Endothelial cell (in vitro differentiated cells): ENCODE measurements at places on chromosomes 1 and 21.
A peak's percentile ranks its signal among the peaks of the same experiment; 100 is the strongest.

DNA sequence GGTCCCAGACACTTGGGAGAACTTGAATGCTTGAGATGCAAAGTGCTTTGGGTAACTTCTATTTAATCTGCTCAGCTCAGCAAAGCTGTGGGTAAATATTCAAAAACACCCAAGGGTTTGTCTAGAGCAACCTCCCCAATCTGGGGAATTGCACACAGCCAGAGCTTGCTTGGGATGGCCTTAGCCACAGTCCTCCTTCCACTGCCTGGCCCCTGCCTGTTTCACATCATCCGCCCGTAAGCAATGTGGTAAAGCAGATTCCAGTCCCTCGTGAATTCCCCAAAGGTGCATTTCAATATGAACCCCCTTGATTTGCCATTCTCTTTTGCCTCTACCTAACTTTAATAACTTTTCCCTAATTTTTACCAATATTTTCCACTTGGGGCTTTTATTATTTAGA lies 418.1 kb downstream of the DISC1 start:
- DNase-seq: no peak

DNA sequence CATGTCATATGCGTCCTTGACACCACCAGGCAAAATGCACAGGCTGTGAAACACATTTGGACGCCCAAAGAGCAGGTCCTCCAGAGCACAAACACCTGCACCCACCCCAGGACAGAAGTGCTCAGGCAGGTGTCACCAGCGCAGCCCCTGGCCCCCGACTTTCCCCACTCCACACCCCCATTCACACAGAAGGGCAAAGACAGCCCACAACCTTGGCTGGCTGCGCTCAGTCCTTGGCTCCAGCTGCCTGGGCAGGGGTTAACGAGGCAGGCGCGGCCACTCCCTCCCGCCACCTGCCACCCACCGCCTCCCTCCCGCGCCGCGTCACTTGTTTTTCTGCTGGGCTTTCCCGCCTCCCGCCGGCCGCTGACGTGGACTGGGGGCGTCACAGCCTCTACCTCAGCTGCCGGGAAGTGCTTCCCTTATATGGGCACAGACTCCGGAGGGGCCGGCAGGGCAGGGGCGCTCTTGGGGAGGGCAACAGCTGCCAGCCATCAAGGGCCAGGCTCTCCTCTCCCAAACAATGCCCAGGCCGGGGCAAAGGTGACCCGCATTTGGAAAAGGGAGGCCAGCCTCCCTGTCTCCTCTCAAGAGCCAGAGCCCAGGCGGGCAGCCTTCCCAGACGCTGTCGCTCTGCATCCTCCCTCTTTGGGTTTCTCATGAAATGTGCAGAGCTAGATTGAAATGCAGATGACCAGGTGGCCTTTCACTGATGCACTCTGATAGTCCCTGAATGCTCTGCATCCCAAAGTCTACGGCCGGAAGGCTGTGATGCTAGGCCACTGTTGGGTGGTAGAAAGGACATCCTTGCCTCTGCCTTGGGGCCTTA lies 14.8 kb upstream of the BTG2 start:
- DNase-seq: peak; percentile 63

GRCh38 chr1:145994391-145995120 lies 1.8 kb downstream of the TXNIP start:
- DNase-seq: no peak

DNA sequence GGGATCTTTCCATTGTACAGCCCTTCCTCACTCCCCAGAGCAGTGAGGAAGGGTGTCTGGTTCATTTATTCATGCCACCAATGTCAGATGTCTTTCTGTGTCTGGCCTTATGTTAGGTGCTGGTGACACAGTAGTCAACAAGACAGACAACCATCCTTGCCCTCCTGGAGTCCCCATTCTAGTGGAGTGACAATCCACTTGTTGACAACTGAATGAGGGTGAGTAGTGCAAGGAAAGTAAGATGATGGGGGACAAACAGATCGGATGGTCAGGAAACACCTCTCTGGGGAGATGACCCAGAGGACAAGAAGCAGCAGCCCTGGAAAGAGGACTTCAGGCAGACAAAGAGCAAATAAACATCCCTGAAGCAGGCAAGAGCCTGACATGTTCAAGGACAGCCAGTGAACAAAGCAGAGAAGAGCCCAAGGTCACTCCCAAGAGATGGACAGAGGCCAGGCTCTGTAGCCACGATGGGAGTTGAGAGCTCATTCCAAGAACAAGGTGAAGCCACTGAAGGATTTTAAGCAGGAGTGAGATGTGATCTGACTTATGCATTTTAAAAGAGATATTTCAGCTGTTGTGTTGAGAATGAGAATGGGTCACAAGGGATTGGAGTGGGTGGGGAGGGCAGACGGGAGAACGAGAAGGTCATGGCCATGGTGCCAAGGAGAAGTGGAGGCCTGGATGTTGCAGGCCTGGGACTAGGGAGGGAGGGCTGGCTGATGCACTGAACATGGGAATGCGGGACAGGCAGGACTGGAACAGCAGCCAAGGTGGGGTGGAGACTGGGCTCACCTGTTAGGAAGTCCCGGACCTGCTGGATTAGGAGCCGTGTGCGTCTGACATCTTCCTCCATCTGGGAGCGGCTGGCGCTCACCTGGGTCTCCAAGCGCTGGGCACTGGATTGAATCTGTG lies 30.2 kb downstream of the LAMB3 start:
- no peak for DNase-seq

- DNase-seq: no peak
Measured at GRCh38 chr21:46212721-46213484, 15.7 kb downstream of the LSS start.

DNA sequence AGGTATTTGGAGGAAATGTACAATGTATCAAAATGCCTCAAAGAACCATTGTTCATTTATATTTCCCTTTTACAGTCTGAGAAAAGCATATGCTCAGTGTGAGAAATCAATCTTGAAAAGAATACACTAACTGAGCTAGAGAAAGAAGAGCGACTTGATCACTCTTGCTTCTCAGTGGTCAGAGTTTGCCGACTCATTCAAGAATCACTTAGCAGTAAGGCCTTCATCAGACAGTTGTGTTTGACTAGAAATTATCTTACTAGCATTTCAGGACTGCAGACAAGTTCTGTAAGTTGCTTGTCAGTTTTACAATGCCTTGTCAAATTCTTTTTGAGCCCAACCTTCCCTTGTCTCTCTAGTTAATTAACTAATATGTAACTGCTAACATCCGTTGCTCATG lies 12.9 kb downstream of the RGS18 start:
- DNase-seq: no peak

DNA sequence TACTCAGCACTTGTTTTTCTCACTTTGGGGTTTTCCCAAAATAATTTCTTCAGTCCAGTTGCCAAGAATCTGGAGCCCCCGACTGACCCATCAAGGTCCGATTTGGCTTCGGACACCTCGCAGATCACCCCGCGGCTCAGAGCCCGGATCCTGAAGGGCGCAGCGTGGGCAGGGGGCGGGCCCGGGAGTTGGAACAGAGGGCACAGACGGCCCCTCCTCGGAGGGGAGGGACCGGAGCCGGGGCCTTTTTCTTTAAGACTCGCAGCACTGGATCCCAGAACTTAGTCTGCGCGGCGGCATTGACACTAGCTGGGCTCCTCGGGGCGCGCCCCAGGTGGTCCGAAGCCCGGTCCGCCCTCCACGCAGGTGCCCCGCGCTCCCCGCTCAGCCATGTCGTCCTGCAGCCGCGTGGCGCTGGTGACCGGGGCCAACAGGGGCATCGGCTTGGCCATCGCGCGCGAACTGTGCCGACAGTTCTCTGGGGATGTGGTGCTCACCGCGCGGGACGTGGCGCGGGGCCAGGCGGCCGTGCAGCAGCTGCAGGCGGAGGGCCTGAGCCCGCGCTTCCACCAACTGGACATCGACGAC lies at the start of gene CBR3:
CBR3 (plus strand) TSS at position 277 of the 588 bp plus-strand sequence; CDS start at position 391, 114 bp downstream.
- DNase-seq: no peak

DNA sequence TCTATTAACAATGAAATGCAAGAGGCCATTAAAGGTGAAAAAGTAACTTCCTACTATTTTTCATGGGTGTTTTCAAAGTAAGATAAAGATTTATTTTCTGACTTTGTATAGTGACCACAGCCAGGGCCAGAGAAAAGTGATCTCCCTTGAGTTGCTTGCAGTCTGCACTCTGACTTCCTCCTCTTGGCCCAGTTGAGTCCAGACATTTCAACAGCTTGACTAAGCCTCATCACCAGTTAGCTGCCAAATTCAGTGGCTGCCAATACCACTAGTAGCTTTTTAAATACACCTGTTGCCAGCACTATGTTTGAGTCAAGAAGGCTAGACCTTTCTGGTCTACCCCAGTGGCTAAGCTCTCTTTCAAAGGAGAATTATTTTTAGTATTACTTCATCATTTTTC lies 3.7 kb upstream of the NEK7 start:
- DNase-seq: no peak

DNA sequence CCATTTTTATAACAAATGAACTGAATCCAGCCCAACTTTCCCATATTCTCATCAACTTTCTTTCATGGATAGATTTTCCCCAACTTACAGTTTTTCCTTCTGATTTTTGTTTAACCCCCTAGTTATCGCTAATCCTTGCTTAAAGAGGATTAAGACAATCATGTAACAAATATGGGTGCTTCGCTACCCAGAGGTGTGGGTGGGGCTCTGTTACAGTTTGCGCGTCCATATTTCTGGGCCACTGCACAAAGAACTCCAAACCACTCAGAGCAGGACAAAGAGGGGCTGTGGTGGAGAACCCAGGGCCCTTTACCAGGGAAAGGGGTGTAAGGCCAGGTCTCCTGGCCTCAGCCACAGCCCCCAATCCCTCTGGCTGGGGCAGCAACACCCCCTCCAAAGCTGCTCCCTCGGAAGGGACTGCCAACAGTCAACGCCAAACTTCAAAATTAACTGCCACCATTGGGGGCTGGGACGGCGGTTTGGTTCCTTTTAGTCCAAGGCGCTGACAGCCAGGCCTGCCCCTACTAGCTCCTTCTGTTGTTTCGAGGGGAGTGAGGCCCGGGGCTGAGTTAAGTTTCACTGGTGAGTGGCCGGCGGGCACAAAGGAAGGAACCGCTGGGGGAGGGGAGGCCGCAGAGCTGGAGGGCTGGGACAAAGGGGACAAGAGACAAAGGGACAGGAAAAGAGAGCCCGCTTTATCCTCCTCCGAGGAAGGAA lies 27.9 kb downstream of the SSBP3 start:
- DNase-seq: peak; percentile 69

GRCh38 chr1:74420467-74420866 lies 91.9 kb downstream of the LRRC53 start:
- DNase-seq: no peak

- no peak for DNase-seq
Measured at GRCh38 chr21:18608226-18608625, 204.6 kb upstream of the TMPRSS15 start.

GRCh38 chr1:29490204-29490934 lies 254.0 kb downstream of the PTPRU start:
- no peak for DNase-seq

- DNase-seq: no peak
Measured at GRCh38 chr1:22050330-22050729, 2.2 kb upstream of the CDC42 start.

DNA sequence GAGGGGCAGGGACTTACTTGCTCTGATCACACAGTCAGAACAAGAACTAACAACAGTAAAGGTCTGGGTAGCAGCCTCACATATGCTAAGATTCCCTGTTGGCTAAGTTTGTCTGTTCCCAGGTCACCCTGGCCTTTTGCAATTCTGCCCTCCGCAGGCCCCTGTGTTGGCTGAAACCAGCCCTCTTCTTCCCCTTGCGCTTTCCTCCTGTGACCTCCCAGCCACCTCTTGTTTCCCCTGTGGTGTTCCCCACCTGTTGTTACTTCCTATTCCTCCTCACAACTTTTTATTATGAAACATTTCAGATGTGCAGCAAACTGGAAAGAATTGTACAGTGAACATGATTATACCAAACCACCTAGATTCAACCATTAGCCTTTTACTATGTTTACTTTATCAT lies 23.4 kb downstream of the MAPKAPK2 start:
- DNase-seq: no peak

DNA sequence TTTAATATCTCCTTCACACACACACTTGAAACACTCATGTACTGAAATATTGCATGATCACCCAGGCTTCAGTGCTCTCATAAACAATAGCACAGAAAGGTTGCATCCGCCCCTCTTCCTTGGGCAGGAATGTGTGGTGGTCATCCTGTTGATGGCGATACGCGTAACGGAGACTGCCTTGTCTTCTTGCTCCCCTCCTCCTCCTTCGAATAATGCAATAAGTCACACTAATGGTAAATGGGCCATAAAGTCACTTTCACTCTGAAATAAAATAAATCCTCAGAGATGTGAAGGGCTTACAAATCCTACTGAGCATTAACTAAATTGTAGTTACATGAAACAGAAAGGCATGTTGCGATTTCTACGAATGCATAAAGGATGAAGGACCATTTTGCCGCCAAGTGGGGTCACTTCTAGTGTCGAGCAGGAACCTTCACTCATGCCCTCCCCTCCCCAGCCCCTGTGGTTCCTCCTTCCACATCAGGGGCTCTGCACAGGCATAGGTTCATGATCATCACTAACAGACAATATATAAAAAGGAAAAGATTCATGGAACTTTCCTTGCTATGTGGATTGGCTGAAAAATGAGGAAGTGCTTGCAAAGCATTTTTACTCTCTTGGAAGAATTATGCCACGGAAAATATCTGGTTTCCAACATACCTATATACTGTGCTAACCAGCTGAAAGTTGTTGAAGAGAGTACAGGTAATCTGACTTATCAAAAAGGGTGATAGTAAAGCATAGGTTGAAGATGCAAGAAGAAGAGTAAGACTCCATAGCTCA lies 1.2 kb upstream of the PGBD5 start:
- DNase-seq: no peak
